ENCODE measurements at places on chromosomes 2 and 18.

DNA sequence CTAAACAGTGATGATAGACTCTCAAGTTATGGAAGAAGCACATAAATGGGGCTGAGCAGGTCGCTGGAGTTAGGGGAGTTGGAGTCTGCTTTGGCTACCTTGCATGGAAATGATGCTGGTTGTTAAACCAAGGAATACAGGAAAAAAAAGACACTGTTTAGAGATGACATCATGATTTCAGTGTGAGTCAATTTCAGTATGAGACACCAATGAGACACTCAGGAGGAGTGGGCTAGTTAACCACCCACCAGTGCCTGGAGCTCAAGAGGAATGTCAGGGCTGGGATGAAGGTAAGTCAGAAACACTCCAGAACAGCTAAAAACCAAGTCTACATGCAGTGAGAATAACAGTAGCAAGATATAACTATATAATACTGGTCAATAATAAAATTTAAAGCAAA, 303.6 kb downstream of the SOX11 start:
- no peak for DNase-seq

- DNase-seq = no peak
Observed at GRCh38 chr2:45172142-45172541, 162.9 kb upstream of the SIX2 start.

DNA sequence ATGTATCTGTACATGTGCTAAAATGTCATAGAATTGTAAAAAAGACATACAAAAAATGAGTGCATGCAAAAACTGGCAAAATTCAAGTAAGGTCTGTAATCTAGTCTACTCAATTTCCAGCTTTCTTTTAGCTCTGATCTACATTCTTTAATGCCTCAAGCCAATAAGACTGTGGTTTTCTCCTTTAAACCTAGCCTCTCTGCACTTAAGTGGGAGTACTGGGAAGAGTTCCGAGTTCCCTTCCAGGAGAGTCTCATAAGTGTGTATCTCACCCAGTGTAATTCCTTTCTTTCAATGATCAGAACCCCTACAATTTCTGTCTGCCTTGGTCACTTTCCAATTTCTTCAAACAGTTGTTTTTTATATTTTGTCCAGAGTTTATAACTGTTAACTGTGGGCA, 150.1 kb downstream of the PTRHD1 start:
- DNase-seq = no peak

GRCh38 chr2:37267685-37268084, 36.2 kb downstream of the NDUFAF7 start:
- no peak for DNase-seq

GRCh38 chr2:14454202-14454601, 178.3 kb upstream of the LRATD1 start:
- DNase-seq = no peak

GRCh38 chr2:113986762-113987290, 96.9 kb downstream of the ACTR3 start:
- DNase-seq = no peak

DNA sequence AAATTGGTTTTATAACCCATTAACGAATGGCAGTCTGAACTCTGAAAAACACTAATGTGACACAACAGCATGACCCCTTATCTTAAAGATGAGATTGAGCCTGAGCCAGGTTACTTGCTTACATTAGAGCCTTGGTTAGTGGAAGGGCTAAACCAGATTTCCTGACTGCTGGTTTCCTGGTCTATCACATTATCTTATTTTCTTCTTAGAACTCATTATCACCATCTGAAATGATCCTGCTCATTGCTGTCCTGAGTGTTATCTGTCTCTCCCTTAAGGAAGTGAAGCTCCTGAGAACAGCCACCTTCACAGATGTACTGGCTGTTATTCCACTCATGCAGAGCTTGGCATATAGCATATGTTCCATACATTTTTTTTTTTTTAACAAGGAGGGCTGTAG, 9.0 kb upstream of the NRP2 start:
- no peak for DNase-seq

DNA sequence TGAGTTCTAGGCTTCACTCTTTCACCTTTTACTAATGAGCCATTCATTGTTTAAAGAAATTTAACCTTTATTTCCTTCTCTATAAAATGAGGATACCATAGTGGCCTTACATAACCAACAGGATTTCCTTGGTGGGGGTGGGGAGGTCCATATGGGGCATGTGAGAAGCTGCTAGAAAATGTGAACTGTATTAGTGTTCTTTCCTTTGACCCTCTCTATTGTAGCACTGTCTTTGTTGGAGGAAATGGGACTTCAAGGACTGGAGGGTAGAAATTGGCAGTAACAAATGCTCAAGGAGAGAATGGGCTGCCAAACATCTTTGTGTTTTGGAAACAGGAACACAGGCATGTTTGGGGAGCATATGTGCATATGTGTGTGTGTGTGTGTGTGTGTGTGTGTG, 468.7 kb upstream of the ZEB2 start:
- no peak for DNase-seq

- DNase-seq = no peak
Observed at GRCh38 chr2:68367953-68368653, 3.0 kb downstream of the PLEK start.

DNA sequence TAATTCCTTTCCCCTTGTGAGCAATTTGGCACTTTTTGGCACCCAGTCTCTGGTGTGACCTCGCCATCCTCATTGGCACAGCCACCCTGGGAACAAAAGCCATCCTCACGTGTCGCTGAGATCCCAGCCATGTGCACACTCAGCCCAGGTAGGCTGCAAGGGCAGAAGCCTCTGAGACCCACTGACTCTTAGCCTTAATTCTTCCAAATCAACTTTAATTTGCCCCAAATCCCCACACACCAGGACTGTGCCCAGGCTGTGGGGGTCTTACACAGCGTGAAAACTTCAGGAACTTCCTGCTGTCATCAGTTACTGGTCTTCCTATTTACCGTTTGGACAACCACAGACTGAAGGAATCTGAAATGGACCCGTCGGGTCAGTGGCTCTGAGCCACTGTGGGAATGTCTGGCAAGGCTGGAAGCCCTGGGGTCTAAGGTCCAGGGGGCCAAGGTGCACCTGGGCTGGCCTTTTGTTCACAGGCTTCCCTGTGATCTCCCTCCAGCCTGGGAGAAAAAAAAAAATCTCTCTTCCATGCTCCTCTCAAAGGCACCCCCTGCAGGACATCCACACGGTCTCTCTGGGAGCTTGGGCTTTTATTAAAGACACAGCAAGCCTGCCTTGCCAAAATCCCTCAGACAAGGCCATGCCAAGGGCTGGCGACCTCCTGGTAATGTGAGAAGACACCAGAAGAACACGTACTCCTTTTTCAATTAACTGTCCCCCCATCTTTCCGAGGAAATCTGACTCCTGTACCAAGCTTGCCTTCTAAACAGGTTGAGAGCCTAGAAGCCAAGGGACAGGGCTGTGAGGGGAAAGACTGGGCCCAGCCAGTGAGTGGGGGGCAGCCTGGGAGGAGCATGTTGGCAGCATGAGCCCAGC, 42.1 kb upstream of the LAPTM4A start:
- peak; percentile 89 for DNase-seq

DNA sequence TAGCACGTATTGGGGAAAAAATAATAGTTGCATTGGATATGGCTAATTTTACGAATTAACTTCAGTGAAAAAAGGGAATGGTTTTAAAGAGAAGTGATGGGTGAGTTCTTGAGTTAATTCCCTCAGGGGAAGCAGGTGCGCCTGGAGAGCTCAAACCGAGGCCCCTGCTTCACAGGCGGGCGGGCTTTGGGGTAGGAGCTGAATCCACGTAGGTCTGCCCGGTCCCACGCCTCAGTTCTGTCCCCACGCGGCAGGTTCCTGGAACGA, 44.1 kb downstream of the GORASP2 start:
- DNase-seq = no peak

- no peak for DNase-seq
Observed at GRCh38 chr2:238336151-238336550, 15.8 kb downstream of the TRAF3IP1 start.

DNA sequence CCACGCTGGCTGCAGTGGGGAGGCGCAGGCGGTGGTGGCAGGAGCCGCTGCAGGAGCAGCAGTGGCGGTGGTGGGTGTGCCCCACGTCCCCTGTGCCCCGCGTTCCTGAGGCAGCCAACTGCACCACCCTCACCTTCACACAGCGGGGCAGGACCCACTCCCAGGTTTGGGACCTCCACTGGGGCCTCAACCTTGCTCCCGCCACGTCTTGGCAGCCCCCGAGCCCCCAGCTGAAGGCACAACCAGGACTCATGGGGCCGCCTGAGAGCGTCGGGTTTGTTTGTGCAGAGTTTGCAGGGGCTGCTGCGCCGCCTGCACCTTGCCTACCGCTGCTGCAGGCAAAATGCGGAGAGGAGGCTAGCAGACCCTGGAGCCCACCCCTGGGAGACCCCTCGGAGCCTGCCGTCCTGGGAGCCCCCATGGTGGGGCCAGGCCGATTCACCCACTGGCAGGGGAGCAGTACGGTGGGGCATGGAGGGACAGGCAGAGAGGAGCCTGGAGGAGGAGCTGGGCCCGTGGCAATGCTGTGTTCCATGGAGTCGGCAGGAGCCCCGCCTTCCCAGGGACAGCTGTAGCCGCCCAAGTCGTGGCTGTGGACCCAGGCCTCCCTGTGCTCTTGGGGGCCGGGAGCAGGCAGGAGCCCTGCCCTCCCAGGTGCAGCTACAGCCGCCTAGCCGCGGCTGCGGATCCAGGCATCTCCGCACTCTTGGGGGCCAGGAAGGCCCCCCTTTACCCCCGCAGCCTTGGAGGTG, 14.7 kb upstream of the EML6 start:
- peak; percentile 5 for DNase-seq

DNA sequence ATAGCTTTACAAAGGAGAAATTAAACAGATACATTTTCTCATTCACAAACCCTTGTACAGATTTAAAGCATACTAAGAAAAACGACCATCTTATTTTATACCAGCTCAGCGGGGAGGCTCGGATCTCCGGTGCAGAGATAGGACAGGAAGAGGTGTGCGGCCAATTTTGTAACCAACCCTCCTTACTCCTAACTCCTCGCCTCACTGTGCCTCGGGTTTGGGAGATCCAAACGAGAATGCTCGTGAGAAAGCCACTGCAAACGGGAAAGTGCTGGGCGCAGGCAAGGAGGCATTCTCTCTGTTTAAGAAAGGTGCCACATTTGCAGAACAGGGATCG, 1.2 kb downstream of the KDSR start:
- DNase-seq = peak; percentile 15
